Stimulated activated CD8-positive, alpha-beta memory T cell treated with anti-CD3 and anti-CD28 coated beads, Interleukin-12 subunit alpha, Interleukin-12 subunit beta, amount 100 ng/mL, for 4 hours (primary cell): ENCODE measurements at places on chromosomes 6 and 20.

- no peak for DNase-seq
These were observed 19.0 kb downstream of the REM1 start for GRCh38 chr20:31494131-31494530.

GRCh38 chr6:161057103-161058091 lies 65.8 kb downstream of the MAP3K4 start:
- DNase-seq: no peak

DNA sequence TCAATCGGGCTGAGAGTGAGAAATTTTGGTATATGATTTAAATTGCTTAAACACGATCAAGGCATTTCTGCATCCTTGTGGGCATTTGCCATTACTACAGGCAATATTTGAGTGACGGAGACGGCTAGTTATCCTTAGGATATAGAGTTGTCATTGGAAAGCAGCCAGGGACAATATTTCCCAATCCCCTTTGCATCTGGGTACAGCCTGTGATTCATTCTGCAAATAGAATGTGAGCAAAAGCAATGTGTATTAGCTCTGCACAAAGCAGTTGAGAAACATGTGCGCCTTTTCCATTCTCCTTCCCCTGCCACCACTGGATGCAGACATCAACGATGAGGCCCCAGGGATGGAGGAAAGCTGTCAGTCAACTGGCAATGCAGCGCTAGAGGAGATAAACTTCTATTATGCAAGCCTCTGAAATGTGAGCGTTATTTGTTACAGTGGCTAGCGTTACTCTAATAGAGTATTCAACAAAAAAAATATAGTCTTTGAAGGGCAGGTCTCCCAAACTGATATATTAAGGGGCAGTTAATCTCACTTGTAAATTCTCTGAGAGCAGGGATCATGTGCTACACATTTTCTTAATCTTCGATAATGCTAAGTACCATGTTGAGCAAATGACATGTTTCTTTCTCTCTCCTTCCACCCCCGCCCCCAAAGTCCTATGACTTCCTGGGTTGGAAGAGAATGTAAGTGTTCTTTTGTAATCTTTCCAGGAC lies 37.1 kb upstream of the NCOA3 start:
- no peak for DNase-seq

GRCh38 chr20:63155266-63156165 lies 60.4 kb downstream of the YTHDF1 start:
- DNase-seq: no peak
